ENCODE measurements at places on chromosomes 16 and 17.

- no peak for DNase-seq
Measured at GRCh38 chr16:88456356-88457292, 3.5 kb downstream of the ZFPM1 start.

GRCh38 chr16:84603140-84603816 lies 14.6 kb downstream of the COTL1 start:
- DNase-seq: no peak

GRCh38 chr16:69937465-69937951 lies 13.6 kb upstream of the CLEC18A start:
- no peak for DNase-seq

DNA sequence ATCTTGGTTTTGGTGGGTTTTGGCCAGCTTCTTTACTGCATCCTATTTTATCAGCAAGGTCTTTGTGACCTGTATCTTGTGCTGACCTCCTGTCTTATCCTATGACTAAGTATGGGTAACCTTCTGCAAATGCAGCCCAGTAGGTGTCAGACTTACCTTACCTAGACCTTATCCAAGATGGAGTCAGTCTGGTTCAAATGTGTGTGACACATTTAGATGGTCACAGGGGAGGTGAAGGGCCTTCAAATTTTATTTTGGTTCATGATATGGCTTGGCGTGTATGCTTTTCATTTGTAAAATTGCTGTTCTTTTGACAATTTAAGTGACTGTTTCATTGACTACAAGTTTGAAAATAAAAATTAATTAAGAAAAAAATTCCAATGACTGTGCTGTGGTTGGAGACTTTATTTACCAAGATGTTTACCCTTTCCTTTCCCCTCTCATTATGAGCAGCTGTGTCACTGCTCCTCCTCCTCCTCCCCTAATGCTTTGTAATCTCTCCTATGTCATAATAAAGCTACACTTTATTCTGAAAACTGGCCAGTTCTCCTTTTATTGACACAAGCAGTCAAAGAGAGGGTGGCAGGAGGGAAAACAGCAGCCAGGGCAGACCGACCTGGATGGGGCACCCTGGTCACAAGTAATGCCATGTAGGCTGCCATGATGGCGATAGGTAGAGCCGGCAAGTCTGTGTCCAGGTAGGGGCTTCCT lies 49.4 kb downstream of the TNFRSF13B start:
- DNase-seq: no peak

GRCh38 chr16:2663553-2664546 lies 18.5 kb upstream of the KCTD5 start:
- no peak for DNase-seq

GRCh38 chr16:85432606-85433005 lies 180.5 kb upstream of the GSE1 start:
- DNase-seq: no peak

- DNase-seq: no peak
Measured at GRCh38 chr17:41659427-41660212, 29.1 kb upstream of the EIF1 start.

GRCh38 chr16:72444696-72445095 lies 272.7 kb upstream of the PMFBP1 start:
- DNase-seq: no peak

GRCh38 chr16:89924925-89925307 lies 1.8 kb downstream of the TUBB3 start:
- DNase-seq: no peak

DNA sequence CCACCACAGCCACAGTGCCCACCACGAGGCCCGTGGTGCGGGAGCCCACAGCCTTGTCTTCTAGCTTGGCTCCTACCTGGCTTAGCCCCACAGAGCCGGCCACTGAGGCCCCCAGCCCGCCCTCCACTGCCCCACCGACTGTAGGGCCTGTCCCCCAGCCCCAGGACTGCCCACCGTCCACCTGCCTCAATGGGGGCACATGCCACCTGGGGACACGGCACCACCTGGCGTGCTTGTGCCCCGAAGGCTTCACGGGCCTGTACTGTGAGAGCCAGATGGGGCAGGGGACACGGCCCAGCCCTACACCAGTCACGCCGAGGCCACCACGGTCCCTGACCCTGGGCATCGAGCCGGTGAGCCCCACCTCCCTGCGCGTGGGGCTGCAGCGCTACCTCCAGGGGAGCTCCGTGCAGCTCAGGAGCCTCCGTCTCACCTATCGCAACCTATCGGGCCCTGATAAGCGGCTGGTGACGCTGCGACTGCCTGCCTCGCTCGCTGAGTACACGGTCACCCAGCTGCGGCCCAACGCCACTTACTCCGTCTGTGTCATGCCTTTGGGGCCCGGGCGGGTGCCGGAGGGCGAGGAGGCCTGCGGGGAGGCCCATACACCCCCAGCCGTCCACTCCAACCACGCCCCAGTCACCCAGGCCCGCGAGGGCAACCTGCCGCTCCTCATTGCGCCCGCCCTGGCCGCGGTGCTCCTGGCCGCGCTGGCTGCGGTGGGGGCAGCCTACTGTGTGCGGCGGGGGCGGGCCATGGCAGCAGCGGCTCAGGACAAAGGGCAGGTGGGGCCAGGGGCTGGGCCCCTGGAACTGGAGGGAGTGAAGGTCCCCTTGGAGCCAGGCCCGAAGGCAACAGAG lies 10.5 kb downstream of the VASN start:
- DNase-seq: no peak

DNA sequence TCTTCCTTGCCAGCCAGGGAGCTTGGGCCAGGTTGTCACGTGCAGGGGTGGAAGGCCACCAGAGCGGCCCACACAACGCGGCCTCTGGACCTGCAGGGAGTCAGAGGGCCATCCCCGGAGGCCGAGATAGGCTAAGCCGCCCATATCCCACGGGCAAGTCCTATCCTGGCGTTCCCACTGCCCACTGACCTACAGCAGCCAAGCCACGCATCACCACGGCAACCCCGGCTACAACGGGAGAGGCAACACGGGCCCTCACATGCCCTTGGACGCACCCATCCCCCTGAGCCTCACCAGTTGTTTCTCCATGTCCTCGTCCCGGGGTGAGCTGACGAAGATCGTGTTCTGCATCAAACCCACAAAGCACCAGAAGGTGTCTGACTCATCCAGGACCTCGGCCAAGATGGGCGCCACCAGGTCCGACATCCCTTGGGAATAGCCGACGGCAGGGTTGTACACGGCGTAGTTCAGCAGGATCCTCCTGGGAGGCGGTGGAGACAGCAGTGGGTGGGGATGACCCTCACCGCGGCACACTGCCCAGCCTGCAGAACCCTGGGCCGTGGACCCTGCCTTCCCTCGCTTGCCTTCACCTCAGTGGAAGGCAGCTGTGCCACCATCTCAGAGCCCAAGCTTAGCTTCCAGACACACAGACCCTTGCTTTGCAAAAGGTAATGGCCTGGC lies 88.2 kb downstream of the TBC1D16 start:
- no peak for DNase-seq

GRCh38 chr17:45101546-45101882 lies 30.8 kb downstream of the PLCD3 start:
- no peak for DNase-seq

- DNase-seq: no peak
Measured at GRCh38 chr17:8832711-8833352, 33.7 kb upstream of the MFSD6L start.

DNA sequence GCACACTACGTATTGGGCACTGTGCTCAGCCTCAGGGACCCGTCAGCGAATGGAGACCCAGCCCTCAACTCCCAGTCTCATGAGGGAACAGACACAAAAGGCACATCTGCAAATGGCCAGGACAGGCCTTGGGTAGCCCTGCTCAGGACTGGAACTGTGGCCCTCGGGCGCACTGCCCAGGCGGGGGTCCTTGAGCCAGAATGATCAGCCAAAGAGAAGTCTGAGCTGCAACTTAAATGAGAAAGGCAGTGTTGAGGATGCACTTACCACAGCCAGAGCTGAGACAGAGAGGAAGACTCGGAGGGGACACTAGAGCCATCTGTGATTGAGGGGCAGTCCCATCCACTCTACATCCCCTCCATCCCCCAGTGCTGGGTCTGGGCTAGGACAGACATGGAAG lies 117.3 kb downstream of the C16orf95 start:
- no peak for DNase-seq

DNA sequence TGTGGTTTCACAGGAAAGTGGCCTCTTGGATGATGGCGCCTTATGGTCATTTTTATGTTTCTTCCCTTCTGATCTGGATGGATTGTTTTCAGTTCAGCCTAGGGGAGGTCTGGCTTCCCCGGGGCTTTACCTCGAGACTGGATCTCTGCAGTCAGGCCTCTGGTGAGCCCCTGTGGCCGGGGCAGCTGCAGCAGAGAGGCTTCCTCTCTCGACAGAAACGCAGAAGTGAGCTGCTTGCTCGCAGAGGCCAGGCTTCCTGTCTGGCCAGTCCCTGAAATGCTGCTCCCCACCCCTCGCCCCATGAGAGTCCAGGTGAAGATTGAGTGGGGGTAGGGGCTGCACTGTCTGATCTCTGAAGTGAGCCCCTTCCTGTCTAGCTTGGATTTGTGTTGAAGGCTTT lies 44.0 kb downstream of the PLCG2 start:
- no peak for DNase-seq

DNA sequence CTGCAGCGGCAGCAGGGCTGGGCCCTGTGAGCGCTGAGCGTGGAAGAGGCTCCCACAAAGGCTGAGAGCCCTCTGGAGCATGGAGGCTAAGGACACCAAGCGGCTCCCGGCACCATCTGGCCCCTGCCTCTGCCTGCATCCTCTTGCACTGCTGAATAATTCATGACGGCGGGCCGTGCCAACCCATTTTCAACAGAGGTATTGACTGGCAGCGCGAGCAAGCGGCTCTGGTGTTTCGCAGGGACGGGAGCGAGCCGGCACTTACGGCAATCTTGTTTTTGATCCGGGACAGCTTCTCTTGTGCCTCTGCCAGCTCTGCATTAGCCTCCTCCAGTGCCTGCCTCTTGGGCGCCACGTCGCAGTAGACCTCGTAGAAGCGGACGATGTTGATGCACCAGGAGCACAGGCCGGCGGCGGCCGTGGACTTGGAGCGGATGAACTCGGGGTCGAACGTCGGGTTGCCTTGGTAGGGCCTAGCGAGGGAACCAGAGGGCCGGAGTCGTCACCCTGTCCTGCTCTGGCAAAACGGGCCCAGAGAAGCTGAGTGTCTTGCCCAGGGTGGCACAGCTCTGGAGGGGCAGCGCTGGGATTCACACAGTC lies 80.4 kb downstream of the PGS1 start:
- DNase-seq: no peak

GRCh38 chr17:51703361-51704341 lies 443.3 kb downstream of the UTP18 start:
- DNase-seq: no peak

DNA sequence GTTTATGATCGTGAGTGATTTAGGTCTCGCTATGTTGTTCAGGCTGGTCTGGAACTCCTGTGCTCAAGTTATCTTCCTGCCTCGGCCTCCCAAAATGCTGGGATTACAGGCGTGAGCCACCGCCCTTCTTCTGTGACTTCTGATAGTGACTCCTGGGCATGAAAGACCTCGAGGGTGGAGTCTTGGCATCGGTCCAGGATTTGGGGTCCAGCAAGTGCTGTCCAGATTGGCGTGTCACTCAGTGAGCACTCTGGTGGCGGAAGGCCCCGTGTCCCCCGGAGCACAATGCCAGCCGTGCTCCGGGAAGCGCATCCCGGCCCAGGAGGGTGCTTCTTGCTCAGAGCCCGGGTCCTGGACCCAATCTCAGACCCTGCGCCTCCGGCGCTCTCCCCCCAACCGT lies 6.8 kb downstream of the OR1F1 start:
- no peak for DNase-seq

Measured in GM18507 (cell line).